ENCODE measurements at places on chromosomes 11 and 22.

GRCh38 chr11:98398508-98398907 lies 622.2 kb upstream of the CNTN5 start:
- no peak for DNase-seq

- DNase-seq, result no peak
Measured at GRCh38 chr22:31451709-31452571, 37.7 kb downstream of the EIF4ENIF1 start.

DNA sequence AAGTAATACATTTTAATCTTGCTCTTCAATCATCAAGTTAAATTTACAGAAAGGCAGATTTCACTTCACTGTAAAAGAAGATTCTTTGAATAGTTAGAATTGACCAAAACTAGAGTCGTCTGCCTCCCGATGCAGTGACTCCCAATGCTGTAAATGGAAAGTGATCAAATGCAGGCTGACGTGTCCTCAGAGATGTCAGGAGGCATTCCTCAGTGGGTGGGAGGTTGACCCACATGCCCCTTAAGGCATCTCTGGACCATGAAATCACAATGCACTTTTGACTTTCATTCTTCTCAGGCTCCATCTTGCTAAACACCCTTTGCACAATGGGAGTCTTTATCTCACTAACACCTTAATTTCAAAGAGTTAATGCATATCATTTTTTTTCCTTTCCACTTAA lies 19.0 kb upstream of the CECR2 start:
- DNase-seq, result no peak

DNA sequence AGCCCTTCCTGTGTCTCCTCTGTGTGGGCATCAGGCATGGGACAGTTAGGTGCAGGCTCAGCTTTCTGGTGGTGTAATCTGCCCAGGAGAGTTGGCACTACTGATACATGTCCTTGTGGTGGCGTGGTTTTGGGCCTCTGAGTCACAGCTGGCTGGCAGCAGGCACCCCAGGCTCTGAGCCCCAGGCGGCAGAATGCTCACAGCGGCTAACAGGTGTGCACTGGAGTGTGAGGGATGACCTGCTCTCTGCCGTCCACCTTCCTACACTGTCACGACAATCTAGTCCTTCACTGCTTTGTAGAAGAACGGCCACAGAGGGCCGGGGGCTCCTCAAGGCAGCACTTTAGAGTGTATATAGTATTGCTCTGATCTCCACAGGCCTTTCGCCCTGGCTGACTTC lies 100.3 kb upstream of the PITPNB start:
- no peak for DNase-seq

GRCh38 chr22:30701872-30702271 lies 7.2 kb downstream of the OSBP2 start:
- no peak for DNase-seq

DNA sequence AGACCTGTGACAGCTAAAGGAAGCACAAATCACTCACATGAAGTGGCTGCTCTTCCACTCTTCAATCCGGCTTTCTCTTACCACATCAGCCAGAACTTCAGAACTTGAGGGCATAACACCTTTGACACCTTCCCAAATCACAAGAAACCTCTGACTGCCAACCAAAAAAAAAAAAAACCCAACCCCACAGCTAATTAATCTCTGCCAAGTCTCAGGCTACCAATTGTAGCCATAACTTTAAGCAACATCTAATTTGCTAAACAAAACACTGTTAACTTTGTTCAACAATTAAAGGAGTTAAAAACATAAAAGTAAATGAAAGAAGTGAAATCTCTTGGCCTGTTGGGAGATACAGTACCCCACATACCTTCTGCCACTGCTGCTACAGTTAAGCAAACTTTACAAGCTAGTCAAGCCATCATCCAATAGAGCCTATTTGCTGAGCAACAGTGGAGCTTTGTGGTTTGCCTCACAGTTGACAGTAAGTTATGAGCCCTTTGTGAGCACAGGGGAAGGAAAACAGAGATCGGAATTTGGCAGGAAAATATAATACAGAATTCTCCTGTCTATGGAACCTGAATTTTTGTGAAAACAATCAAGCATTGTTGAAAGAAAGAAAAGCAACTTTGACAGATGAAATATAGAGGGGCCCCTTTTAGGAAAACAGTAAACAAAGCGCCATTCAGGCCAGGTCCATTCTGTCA lies at the start of gene SOX6:
SOX6 (minus strand) TSS at position 490 of the 704 bp plus-strand sequence. CDS start 15,298 bp downstream, outside the sequence.
- DNase-seq, result no peak

- DNase-seq, result no peak
Measured at GRCh38 chr11:19577976-19578619, 134.5 kb upstream of the NAV2 start.

- DNase-seq, result no peak
Measured at GRCh38 chr11:117832511-117832910, 8.0 kb upstream of the FXYD2 start.

DNA sequence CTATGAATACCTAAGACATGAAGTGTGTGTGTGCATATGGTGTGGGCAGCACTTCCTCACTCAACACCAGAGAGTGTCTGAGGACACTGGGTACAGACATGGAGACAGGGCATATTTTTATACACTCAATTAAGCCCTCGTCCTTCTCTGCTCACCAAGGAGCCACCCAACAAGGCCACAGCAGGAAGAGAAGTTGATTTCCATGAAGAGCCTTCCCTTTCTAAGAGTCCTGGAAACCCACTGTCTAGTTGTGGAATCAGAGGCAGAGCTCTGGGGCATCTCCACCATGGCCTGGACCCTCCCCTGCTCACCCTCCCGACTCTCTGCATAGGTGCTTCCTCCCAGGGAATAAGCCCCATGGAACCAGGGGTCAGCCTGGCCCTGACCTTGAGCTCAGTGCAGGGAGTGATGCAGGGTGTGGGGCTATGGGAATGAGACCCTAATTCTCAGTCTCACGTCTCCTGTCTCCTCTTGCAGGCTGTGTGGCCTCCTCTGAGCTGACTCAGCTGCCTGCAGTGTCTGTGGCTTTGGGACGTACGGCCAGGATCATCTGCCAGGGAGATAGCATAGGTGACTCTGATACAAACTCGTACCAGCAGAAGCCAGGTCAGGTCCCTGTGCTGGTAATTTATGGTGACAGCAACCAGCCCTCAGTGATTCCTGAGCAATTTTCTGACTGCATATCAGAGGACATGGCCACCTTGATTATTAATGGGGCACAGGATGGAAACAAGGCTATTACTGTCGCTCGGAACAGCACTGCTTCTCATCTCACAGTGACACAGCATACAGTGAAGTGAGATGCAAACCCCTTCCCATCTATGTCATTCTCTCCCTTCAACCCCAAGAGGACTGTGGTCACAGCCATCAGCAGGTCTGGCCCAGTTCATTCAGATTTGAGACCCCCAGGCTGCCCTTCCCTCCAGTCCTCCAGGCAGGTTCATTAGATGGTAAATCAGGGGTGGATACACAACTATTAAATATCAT lies 14.6 kb upstream of the IGLL5 start:
- DNase-seq, result no peak

DNA sequence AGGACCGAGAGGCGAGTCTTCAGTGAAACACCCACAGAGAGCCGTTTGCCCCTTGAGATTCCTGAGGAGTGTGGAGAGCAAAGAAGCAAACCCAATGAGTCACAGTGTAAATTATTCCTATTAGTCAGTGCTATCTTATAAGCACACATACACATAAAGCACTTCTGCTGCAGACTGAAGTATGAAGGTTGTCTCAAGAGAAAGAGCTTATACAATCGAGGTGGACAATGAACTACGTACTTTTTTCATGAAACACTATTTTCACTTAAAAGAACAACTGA lies 37.3 kb downstream of the GALNT18 start:
- DNase-seq, result no peak

- no peak for DNase-seq
Measured at GRCh38 chr11:104206936-104207335, 43.0 kb upstream of the PDGFD start.

DNA sequence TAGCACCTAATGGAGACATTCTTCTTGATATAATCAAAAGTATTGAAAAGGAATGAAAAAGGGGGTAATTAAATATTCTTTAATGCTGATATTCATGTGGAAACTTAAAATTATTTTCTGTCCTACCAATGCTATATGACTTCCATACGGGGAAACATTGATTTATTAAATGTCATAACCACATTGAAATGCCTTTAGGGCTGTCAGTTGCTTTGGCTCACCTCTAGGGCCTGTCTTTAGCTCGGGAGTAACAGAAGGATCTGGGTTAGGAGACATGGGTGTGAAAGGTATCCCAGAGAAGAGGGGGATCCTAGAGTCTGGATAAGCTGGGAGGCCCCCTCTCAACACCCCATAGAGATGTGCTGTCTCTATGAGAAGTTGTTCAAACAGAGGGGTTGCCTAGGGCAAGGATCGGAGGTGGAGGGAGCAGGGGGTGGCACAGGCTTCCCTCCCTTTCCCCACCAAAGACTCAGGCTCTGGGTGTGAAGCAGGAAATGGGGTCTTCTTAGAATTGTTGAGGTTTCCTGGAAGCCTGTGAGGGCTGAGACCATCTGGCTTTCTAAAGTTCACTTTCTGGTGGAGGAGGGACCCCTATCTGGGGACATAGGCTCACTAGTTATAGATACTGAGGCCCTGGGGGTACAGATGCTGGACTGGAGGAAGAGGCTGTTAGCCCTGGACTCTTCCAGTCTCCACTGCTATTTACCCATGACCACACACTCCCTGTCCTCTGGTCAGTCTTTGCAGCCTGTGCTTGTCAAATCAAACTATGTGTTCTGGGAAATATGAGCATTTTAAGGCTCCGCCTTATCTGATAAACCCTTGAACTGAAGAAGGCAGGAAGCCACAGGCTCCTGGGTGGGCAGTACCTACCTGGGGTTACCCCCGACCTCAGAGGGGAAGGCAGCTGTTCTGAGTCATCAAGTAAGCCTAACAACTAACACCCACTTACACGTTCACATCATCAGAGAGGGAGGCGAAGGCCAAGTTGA lies 55.8 kb upstream of the RRAS2 start:
- peak; percentile 51 for DNase-seq

DNA sequence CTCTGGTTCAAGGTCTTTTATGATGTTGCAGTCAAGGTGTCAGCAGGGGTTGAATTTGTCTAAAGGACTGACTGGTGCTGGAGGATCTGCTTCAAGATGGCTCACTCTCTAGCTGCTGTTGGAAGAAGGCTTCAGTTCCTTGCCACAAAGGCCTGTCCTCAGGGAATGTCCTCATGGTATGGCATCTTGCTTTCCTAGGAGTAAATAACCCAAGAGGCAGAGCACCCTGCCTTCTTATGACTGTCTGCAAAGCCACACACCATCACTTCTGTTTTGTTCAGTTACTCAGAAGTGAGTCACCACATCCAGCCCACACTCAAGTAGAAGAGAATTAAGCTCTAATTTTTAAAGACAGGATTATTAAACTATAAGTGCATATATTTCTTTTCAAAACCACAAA lies 45.2 kb downstream of the PLAAT5 start:
- DNase-seq, result no peak

DNA sequence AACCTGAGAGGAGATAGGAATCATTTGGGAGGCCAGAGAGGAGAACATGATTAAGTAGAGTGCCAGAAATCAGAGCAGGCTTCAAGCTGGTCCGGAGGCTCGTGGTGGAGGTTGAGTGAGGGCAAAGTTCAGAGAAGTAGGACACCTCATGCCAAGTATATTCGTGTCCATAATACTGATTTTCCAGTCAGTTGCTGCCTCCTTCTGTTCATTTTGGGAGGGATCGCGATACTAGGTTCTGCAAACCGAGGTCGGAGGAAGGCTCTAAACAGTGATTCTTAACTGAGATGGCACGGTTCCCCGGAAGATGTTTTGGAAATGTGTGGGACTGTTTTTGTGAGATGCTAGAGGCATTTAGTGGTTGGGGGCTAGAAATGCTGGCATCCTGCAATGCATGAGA lies 13.6 kb upstream of the CD3E start:
- DNase-seq, result no peak

DNA sequence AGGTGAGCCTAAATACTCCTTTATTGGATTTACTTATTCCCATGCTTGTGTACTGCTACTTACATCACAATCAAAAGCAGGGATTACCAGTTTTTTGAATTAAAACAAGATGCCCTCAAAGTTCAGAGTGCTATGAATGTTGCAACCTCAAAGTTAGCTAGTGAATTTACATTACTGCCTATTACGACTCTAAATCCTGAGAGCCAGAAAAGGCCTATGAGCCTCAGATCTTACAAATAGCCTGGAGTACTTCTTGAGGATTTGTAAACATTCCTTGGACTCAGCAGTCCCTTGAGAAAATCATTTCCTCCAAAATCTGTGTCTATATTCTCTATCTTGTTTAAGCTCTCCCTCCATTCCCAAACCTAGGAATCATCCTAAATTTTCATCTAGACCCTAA lies 25.5 kb downstream of the CHORDC1 start:
- DNase-seq, result no peak

GRCh38 chr22:37455896-37456295 lies 28.6 kb upstream of the ELFN2 start:
- no peak for DNase-seq

DNA sequence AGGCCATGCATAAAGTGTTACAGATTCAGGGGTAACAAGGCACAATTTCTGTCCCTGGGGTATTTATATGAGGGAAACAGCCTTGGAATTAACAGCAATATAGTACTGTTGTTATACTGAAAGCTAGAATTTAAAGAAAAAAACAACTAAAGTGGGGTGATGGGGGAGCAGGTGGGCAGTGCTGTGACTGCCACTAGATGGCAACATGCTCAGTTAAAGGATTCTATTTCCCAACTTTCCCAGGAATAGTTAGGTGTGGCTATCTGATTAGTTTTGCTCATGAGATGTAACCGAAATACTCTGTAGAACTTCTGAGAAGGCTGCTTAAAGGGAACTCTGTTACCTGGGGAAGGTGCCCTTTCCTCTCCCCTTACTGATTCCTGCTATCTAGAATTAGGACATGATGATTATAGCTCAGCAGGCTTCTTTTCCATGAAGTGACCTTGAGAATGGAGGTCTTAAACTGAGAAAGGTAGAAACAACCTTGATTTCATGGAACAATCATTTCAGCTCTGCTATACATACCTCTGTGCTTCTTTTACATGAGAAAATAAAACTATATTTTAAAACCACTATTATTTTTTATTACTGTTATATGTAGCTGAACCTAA lies 102.6 kb downstream of the RELT start:
- no peak for DNase-seq

GRCh38 chr11:120019191-120019590 lies 118.7 kb downstream of the TRIM29 start:
- DNase-seq, result no peak
